COLO829 (cell line): ENCODE measurements at places on chromosomes 6 and 20.

- no peak for DNase-seq
Measured at GRCh38 chr6:13427316-13427715, 60.1 kb downstream of the GFOD1 start.

DNA sequence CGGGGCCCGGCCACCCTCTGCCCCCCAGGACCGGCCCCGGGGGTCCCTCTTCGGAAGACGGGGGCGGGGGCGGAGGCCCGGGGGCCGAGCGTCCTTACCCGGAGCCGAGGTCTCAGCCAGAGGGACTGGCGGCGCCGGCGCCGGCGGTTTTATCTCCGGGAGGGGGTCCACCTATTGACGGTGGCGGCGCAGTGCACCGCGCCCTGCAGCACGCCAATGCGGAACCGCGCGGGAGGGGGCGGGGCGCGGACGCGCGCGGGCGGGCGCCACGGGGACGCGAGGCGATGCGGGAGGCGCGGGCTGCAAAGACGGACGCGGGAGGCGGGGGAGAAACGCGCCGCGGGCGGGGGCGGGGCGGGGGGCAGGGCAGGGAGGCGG, at the start of gene EEF1A2:
EEF1A2 (minus strand) TSS at position 124 of the 378 bp plus-strand sequence. CDS start 1,320 bp downstream, outside the sequence.
- no peak for DNase-seq

GRCh38 chr20:53847139-53847836, 223.1 kb downstream of the BCAS1 start:
- DNase-seq = no peak

DNA sequence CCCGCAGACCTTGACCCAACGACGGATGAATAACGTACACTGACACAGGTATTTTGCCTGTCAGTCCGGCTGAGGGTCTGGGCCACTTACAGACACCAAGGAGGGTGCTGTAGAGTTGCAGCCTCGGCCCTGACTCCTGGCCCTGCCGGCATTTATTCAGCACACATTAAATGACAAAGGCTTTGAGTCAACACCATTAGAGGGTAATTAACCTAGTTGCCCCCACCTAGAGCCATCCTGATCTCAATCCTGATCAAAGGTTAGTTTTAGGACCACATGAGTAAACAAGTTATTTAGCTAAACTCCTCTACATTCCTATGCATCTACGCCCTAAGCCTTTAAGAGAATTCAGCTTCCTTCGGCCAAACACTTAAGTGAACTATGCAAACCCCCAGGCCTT, 11.9 kb upstream of the PM20D2 start:
- DNase-seq = no peak

- DNase-seq = no peak
Measured at GRCh38 chr6:90818163-90818562, 231.3 kb upstream of the MAP3K7 start.
